NCI-H2029 treated with DMSO at 0.1 percent for 48 hours (cell line): ENCODE measurements at places on chromosomes 2 and 18.

- no peak for DNase-seq
Observed at GRCh38 chr2:60989259-60989658, 28.3 kb upstream of the PEX13 start.

GRCh38 chr18:46731316-46731715 lies 25.5 kb downstream of the ST8SIA5 start:
- no peak for DNase-seq

GRCh38 chr18:8721716-8722115 lies 16.4 kb downstream of the MTCL1 start:
- no peak for DNase-seq

DNA sequence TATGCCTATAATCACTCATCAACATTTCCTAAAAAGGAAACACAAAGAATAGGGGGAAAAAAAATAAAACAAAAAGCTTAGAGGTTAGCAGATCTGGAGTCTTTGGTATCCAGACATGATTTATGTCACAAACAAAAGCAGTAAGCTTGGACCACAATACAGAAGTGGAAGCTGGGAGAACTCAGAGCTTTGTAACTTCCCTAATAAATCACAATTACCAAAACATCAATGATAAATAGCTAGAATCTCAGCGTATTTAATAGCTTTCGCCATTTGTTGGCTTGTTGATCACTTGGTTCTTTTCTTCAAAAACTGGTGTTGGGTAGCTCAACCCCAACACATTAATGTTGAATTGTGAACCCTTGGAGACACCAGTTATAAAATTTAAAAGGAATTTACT lies 392.5 kb downstream of the IRS1 start:
- DNase-seq, result no peak

- DNase-seq, result no peak
Observed at GRCh38 chr2:103734911-103735310, 973.1 kb downstream of the TMEM182 start.

- no peak for DNase-seq
Observed at GRCh38 chr2:204407204-204408014, 137.9 kb upstream of the PARD3B start.

DNA sequence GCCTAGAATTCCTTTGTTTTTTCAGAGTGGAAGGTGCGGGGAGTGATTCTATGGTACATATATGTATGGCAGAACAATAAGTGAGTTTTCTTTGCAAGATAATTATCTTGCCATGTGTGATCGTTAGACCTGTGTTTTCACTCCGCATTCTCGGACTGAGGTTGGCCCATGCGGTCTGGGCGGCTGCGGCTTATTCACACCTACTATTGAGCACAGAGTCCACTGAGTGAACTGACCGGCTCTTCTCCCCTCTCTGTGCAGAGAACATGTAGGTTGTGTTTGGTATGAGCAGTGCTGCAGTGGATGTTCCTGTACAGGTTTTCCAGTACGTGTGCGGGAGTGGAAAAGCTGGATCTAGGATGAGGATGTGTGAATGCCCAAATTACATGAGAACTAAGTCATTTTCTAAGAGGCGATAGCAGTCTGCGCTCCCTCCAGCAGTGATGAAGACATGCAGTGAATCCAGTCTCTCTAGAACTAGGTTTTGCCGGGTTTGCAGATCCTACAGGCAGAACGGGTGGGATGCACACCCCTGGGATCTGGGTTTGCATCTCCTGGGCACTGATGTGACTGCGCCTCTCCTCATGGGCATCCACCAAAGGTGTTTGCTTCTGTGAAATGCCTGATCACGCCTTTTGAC lies 27.1 kb downstream of the MTERF4 start:
- no peak for DNase-seq

GRCh38 chr2:195555971-195556370 lies 101.1 kb upstream of the SLC39A10 start:
- DNase-seq, result no peak

GRCh38 chr2:55781542-55781941 lies 87.9 kb upstream of the PNPT1 start:
- no peak for DNase-seq

DNA sequence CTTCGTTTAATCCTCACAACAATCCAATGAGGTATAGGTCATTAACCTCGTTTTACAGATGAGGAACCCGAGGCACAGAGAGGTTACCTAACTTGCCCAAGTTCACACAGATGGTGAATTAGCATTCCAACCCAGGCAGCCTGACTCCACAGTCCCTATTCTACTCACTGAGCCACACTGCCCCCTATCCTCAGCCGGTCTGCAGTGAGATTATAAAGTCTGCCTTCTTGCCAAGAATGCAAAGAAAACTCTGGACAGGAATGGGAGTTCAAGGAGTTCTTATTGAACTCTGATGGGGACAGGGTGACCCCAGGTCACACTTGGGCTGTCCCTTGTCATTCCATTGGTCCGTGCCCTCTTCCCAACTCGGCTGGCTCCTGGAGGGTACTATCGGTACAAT lies 118.1 kb upstream of the MSH6 start:
- DNase-seq, result no peak

DNA sequence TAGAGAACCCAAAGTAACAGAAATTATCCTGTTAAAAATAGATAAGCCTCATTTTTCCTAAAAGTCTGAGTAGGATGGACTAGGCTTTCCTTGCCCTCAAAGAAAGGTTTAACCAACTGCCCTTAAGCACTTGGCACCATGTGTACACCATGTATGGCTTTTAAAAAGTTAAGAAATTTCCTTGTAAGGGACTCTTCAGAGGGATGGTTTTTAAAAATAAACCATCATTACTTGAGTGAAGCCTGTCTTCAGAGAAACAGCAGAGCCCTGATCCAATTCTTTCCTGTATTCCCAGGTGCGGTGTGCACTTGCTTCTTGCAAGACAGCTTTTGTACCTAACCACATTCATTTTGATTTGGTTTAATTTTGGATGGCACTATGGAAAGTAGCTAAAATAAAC lies 1.1 kb upstream of the NEMP2 start:
- DNase-seq, result no peak
